Stimulated activated naive CD4-positive, alpha-beta T cell (primary cell): ENCODE measurements at places on chromosomes 16 and 17.

DNA sequence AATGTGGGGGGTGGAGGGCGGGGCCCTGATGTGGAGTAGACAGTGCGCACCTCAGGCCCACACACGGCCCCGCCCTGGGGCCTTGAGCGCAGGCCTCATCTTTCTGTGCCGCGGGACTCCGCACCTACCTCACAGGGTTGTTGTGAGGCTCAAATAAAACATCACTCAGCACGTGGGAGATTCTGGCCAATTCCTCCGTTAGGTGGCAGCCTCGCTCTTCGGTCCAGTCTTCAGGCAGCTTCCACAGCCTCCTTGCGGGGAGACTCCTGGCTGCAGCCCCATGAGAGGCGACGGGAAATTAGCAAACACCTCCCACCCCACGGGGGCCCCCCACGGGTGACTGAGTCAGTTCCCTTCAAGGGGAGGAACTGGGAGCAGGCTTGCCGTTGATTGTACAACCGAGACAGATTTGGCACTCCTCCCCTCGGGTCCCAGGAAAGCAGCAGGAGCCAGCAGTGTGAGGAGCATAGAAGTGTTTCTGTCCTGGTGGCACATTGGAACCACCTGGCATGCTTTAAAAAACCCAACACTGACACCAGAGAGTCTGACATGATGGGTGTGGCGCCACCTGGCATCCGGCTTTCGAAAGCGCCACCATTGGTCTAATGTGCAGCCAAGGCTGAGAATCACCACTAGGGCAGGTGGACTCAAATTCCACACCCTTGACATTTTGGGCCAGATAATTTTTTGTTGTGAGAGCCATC, 7.6 kb downstream of the MRM1 start:
- no peak for DNase-seq

DNA sequence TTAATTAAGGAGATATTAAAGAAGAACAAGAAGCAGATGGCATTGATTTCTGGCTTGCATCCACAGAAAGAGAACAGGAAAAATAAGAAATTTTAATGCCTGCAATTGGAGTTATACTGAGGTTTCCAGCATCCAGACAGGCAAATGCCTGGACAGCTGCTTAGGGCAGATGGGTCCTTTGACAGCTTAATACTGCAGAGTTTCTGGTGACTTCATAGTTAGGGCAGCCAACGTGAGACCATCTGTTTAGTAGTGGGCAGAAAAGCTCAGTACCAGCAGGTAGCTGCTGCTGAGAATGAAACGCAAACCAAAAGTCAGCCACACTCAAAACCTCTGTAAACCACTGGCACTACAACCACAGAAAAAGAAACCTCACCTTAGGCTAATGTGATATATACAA, 109.8 kb downstream of the CDK5R1 start:
- DNase-seq: no peak

GRCh38 chr17:59856859-59857794, 35.6 kb downstream of the TUBD1 start:
- DNase-seq: no peak

DNA sequence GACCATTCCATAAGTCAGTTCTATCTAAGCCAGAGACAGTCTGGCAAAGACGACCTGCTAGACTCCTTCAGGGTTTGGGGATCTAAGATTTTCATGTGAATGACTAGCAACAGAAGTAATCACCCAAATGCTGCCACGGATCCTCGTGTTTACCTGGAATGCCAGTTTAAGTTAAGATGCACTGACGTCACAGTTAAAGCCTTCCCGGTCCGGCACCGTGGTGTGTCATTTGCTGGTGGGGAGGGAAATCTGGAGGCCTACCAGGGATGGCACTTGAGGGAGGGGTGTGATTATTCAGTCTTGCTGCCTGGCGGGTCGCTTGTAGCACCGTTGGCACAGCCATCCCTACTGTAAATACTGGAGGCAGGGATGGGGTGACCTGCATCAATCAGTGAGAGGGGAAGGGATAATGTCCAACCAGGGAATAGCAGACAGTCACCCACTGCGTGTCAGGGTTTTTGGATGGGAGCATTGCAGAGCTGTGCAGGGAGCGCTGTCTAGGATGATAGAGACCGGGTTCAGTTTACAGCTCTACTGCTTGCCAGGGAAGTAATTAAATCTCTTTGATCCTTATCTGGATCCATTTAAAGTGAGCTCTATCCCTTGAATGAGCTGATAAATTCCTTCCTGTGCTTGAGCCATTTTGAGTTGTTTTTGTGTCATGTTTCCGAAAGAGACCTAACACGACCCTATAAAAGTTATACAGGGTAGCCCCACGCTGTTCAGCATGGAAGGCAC, 764.7 kb upstream of the EEF2KMT start:
- DNase-seq: no peak

DNA sequence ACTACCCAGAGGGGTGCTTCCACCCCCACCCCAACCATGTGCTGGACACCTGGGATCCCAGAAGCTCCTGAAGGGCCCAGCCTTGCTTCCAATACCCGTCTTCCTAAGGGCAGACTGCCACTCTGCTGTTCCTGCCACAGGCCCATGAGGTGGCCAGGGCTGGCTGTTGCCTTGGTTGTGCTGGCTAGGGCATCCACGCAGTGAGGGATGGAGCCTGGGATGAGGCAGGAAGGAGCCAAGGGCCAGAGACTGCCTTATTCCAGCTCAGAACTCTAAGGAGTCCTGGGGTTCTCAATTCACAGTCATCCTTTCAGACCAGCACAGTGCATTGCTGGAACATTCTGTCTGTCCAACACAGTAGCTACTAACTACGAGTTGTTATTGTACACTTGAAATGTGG, 37.8 kb downstream of the BCO1 start:
- no peak for DNase-seq

- DNase-seq: no peak
Observed at GRCh38 chr16:27531186-27531585, 18.5 kb downstream of the GTF3C1 start.

DNA sequence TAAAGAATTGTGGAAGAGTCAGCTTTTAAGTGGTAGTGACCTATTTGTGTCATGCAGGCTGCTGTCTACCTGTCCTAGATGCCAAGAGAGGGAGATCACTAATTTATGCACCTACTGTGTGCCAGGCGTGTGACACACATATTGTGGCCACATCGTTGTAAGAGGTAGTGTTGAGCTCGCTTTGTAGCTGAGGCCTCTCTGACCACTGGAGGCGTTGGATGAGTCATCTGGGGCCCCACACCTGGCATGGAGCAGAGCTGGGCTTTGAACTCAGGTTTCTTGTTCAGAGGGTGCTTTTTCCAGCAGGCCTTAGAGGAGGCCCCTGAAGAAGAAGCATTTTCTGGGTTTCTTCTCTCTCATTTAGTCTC, 52.3 kb upstream of the LGALS9 start:
- DNase-seq: no peak

- DNase-seq: peak; percentile 98
Observed at GRCh38 chr17:49677933-49678847, at the start of gene SPOP. SPOP (minus strand) TSS chr17:49678097; CDS start chr17:49622810, 55,287 bp downstream.

DNA sequence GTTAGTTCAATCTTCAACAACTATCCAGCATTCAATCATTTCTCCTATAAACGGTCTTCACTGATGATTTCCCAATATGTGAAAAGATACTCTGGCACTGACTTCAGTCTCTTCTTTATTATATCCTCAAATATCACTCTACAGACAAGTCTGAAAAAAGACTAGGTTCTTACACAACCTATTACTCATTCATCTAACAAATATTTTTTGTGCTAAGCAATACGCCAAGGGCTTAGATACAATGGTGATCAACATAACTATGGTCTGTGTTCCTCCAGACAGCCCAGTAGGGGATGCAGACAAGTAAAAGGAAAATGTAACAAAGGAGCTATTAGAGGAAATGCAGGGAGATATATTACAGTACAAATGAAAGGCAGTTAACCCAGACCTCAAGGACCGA, 63.9 kb downstream of the MYO1D start:
- no peak for DNase-seq

GRCh38 chr16:31395647-31396046, 2.5 kb downstream of the ITGAD start:
- no peak for DNase-seq

DNA sequence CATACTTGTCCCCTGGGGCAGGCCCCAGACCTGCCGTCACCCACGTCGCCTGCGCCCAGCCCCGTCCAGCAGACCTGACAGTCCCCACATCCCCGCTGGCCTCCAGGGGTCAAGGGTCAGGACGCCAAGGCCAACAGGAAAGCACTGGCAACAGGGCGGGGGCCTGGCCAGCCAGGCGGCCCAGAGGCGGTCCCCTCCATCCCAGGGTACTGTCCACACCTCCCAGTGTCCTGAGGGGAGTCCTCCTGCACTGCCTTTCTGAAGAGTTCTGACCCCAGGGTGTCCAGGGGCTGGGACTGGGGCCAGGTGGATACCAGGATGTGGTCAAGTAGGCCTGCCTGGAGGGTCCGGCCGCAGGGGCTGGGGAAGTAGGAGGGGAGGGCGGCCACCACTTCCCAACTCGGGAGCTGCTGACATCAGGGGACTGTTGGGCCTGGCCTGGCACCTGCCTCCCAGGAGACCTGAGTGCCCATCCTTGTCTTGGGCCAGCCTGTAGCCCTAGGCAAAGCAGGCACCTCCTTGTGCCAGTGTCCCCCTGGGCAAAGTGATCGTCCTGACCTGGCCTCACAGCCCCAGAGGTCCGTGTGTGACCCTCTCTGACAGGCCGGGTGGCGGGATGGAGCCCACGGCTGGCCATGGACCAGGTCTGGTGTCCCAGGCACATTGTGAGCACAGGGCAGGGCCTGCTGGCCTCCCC, 6.7 kb upstream of the AXIN1 start:
- DNase-seq: no peak

- peak; percentile 81 for DNase-seq
Observed at GRCh38 chr17:43398724-43399595, at the start of gene ARL4D. ARL4D (plus strand) TSS chr17:43398993; CDS start chr17:43399733, 740 bp downstream.

GRCh38 chr17:72850410-72851118, 241.9 kb downstream of the SLC39A11 start:
- DNase-seq: no peak

GRCh38 chr16:65545413-65545956, 423.6 kb upstream of the CDH11 start:
- DNase-seq: no peak

- no peak for DNase-seq
Observed at GRCh38 chr16:83110269-83110668, 483.5 kb downstream of the CDH13 start.

DNA sequence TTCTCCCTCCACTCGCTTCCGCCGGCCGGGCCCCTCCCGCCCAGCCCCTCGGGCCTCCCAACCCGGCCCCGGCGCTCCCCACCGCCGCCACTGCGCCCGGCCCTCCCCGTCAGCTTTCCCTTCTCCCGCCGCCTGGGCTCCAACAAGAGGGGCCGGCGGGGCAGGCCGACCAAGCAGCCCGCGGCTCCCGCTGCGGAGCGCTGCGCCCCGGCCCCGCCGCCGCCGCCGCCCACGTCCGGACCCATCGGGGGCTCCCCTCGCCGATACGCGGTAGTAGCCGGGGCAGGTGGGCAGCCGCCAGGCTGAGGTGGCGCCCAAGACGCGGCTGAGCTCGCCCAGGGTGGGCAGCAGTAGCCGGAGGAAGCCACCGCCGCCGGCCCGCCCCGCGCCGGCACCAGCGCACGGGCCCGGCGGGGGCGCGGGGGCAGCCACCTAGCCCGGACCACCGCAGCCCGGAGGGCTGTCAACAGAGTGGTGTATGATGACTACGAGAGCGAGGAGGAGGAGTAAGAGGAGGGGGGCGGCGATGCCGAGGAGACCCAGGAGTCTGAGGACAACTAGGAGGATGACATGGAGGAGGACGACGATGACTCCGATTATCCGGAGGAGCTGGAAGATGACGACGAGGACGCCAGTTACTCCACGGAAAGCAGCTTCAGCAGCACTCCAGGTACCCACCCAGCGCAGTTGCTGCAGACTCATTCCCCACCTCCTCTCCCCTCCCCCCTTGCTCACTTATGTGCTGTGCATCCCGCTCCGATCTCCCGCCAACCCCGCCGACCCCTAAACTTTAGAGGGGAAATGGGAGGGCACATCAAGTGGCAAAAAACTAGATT, 498 bp downstream of the LRRC37B start:
- peak; percentile 63 for DNase-seq

- no peak for DNase-seq
Observed at GRCh38 chr17:46847204-46848191, 3.9 kb upstream of the WNT9B start.

DNA sequence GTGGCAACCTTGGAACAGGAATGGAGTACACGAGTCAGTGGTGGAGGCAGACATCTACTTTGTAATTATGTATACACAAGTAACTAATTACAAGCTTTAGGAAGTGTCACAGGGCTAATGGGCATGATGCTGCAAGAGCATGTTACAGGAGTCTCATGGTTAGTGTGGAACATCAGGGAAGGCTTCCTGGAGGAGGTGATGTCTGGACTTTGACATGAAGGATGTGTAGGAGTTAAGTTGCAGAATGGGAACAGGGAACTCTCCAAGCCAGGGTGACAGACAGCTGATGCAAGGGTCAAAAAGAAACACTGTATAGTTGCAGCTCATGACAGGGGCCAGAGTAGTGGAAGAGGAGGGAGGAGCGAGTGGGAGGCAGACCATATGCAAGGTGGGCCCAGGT, 483.8 kb upstream of the EEF2KMT start:
- DNase-seq: no peak

- DNase-seq: no peak
Observed at GRCh38 chr16:88983165-88983564, 6.2 kb upstream of the CBFA2T3 start.
